ENCODE measurements at places on chromosomes 11 and 22. TPM values are rescaled to one million over a fixed set of nuclear protein-coding genes. Genes with fewer than 3 reads are reported as not detected.

CTTN gene
- total RNA-seq, result 213 TPM

HBE1 gene
- total RNA-seq, result not detected

NCR3LG1 gene
- 2.1 TPM for total RNA-seq

PTPN5 gene
- not detected for total RNA-seq

KIRREL3 gene
- total RNA-seq, result 10.4 TPM

BATF2 gene
- total RNA-seq, result 0.75 TPM

NRGN gene
- 10.5 TPM for total RNA-seq

PRG3 gene
- total RNA-seq, result not detected

PIWIL4 gene
- 0.19 TPM for total RNA-seq

MMP27 gene
- total RNA-seq, result not detected
